ENCODE measurements at places on chromosomes 7 and 10.
A peak's percentile ranks its signal among the peaks of the same experiment; 100 is the strongest.

GRCh38 chr10:114801411-114801813 is 20.2 kb upstream of the FHIP2A start:
- DNase-seq: no peak

DNA sequence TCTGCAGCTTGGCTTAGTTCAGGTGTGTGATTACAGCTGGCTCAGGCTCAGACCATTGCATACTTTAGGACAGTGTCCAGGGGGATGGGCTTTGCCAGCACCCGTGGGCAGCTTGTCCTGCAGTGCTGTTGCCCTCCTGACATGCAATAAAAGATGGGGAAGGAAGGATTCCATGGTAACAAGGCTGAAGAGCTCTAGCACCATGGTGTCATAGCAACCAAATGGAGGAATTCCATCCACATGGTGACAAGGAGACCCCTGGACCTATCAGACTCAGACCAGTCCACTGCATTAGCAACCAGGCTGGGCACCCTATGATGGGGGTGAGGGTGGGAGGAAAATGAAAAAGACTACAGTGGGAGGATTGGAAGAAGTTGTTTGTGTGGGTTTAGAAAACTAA is 49.9 kb downstream of the SORCS3 start:
- DNase-seq: no peak

DNA sequence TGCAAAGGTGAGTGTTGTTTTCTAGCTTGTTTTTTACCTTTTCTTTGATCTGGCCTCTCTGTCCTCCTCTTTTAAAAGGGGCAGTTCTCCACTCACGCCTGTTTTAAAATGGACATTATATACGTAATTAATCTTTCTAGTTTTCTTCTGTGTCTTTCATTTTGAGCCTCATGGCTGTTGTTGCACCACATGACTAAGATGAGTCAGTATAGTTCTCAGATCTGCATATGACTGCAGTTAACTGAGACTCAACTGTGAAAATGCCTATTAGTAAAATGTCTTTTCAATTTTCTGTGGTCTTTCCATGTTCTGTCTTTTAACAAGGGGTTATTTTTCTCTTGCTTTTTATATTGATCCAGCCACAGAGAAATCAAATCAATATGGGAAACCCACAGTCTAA is 296.1 kb downstream of the CDK14 start:
- no peak for DNase-seq

GRCh38 chr10:96902731-96903358 is 70.7 kb downstream of the LCOR start:
- DNase-seq: no peak

DNA sequence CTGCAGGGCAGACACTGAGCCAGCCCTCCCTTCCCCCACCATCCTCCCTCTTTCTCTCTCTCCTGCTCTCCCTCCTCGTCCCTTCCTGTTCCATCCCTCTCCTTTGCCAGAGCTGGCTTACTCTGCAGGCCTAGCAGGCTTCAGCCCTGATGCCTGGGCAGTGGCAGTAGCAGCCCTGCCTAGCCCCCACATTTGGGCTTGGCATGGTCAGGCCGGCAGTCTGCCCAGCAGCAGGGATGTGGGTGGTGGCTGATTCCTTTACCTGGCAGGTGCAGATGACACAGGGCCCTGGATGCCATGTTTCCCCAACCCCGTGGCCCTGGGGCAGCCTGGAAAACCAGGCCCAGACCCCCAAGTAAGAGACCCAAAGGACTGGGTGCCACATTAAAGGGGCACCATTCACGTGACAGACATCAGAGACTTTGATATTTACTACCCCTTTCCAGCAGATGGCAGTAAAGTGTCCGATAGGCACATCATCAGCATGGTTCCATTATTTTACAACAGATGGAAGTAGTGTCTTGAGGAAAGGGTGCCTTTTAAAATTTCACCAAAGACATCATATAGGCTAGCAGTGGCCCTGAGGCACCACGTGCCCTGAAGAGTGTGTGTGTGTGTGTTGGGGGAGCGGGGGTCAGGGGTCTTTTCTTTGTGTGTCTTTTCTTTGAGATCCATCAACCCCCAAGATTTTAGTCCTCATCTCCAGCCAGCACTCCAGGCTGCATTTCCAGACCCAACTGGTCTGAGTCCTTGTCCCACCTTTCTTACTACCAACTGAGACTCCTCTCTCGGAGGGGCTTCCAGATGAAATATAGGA is 5.9 kb downstream of the KCP start:
- peak; percentile 86 for DNase-seq

GRCh38 chr7:147199868-147200267 is 1083.3 kb downstream of the CNTNAP2 start:
- DNase-seq: no peak

DNA sequence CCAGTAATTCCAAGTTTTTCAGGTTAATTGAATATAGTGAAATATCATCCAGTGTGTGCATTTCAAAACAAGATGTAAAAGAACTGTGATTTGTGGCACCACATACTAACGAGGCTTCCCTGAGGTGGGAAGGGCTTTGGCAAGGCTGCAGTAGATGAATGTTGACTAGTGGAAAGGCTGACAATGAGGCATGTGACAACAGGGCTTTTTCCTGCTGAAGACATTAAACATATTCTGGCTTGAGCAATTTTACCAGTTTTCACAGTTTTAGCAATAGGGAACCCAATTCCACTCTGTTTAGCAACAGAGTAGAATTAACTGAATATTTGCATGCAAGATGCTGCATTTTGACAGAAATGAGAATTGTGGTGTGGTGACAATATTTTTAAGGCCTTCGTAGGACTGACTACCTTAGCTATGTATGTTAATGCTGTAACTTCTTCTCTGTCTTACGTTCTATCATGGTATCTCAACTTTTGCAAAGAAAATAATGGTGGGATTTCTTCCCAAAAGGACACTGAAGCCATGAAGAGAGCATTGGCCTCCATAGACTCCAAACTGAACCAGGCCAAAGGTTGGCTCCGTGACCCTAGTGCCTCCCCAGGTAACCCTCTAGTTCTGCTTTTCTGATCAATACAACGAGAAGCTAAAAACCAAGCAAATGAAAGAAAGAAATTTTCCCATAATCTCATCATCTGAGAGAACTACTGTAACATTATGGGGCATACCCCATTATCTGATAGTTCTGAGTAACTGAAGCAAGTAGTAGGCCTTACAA is 68.5 kb downstream of the AP3M1 start:
- no peak for DNase-seq
